Mesothelial cell of epicardium (in vitro differentiated cells): ENCODE measurements at places on chromosomes 6 and 20.

GRCh38 chr20:18541741-18542140 lies 25.5 kb upstream of the SMIM26 start:
- DNase-seq = no peak

- no peak for DNase-seq
Observed at GRCh38 chr6:150857945-150858308, 7.6 kb upstream of the MTHFD1L start.

- DNase-seq = no peak
Observed at GRCh38 chr6:87745966-87746721, 44.1 kb upstream of the AKIRIN2 start.

GRCh38 chr6:3176562-3177355 lies 19.4 kb upstream of the TUBB2A start:
- no peak for DNase-seq

- no peak for DNase-seq
Observed at GRCh38 chr20:58133020-58133808, 95.2 kb downstream of the ANKRD60 start.

GRCh38 chr6:165091121-165091785 lies 218.2 kb downstream of the C6orf118 start:
- DNase-seq = no peak

DNA sequence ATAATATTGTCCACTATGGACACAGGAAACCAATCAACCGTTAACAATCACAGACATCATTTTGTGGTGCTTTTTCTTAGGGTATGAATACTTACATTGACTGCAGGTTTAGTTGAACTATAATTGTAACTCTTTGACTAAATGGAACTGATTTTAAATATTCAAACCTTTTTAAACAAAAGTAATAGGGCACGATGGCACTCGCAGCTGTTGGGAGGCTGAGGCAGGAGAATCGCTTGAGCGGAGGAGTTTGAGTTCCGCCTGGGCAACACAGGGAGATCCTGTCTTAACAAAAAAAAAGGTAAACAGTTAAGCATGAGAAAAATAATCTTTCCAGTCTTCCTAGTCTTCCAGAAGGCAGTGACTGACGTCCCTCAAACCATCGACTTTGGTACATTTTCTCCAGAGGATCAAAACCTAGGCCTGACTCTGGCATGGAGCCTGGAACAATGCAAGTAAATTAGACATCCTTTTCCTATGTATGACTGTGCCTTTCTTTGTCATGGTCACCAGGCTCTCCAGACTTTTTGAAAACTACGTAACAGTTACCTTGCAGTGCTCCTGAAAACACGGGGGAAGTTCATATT lies 16.6 kb upstream of the PRDM13 start:
- DNase-seq = no peak
